Right lung (tissue), 10 donors: ENCODE measurements at places on chromosomes 7 and 10. TPM values are rescaled to one million over a fixed set of nuclear protein-coding genes. Genes with fewer than 3 reads are reported as not detected.

- DNase-seq, result no peak
These were observed 96.1 kb downstream of the PDGFA start for GRCh38 chr7:423312-424260.

DNA sequence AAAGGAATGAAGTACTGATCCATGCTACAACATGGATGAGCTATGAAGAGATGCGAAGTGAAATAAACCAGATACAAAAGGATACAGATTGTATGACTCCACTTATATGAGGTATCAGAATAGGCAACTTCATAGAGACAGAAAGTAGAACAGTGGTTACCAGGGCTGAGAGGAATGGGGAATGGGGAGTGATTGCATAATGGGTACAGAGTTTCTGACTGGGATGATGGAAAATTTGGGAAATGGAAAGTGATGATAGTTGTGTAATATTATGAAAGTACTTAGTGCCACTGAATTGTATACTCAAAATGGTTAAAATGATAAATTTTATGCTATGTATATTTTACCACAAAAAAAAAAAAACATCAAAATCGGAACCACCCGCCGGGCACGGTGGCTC is 3.9 kb downstream of the ATXN7L1 start:
- no peak for DNase-seq

DNA sequence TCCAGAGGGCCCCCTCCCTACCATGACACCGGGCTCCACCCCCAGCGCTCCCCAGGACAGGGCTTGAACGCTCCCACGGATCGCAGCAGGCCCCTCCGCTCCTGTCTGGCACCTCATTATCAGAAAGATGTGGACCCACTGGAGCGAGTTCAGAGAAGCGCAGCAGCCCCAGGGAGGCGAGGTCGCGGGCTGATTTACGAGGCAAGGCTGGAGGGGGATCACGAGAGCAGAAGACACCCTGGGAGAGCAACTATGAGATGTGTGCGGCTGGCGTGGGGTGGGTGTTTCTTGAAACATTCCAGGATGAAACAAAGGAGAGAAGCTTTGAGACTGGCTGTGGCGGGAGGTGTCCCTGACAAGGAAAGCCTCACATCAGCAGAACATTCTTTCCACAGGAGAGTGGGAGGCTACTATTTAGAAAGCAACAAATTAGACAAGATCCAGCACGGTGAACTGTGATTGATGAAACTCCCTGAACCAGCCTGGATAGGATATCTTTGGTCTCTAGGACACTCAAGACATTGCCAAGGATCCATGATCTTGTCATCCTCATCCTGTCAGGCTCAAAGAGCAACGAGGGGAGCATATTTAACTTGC is 66.0 kb downstream of the JCAD start:
- no peak for DNase-seq

- DNase-seq, result no peak
These were observed 19.2 kb upstream of the TTYH3 start for GRCh38 chr7:2612445-2613097.

GRCh38 chr7:28346676-28347363 is 65.5 kb upstream of the CREB5 start:
- DNase-seq, result peak; percentile 32

- no peak for DNase-seq
These were observed 217.3 kb downstream of the GPR158 start for GRCh38 chr10:25392132-25392531.

GRCh38 chr10:124648738-124649137 is 95.4 kb downstream of the FAM53B start:
- peak; percentile 68 for DNase-seq

DNA sequence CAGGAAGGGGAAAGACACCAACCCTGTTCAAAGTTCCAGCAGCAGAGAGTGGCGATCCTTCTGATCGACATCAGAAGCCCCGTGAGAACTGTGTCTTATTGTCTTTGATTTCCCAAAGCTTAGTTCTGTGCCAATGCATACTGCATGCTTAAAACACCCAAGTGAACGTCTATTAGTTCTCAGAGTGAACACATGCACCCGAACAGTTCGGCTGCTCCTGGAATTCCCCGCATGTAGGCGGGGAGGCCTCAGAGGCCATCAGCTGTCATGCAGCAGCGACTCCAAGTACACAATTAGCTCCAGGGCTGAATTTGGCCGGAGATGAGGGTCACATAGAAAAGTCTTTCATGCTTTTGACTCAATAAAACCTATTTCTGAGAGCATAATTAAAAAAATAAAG is 276.9 kb downstream of the ZMYND11 start:
- no peak for DNase-seq

DNA sequence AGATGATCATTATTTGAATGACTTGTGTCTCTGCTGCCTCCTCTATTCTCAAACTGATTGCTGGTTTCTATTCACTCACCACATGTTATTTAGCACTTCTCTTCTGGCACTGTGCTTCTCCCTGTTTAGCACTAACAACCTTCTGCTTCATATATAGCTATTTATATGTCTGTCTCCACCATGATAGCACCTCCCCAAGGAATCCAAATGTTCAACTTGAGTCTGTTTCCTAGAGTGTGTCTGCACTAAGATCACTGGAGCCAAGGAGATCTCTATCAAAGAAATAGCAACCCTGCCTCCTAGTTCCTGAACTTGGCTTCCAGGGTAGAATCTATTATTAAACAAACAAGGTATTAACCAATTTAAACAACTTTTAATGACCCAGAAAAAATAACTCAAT is 104.5 kb downstream of the CYP26A1 start:
- DNase-seq, result no peak

GRCh38 chr10:27514243-27514642 is 10.1 kb downstream of the RAB18 start:
- no peak for DNase-seq

- no peak for DNase-seq
These were observed 491.9 kb downstream of the PARD3 start for GRCh38 chr10:34323192-34323591.

DNA sequence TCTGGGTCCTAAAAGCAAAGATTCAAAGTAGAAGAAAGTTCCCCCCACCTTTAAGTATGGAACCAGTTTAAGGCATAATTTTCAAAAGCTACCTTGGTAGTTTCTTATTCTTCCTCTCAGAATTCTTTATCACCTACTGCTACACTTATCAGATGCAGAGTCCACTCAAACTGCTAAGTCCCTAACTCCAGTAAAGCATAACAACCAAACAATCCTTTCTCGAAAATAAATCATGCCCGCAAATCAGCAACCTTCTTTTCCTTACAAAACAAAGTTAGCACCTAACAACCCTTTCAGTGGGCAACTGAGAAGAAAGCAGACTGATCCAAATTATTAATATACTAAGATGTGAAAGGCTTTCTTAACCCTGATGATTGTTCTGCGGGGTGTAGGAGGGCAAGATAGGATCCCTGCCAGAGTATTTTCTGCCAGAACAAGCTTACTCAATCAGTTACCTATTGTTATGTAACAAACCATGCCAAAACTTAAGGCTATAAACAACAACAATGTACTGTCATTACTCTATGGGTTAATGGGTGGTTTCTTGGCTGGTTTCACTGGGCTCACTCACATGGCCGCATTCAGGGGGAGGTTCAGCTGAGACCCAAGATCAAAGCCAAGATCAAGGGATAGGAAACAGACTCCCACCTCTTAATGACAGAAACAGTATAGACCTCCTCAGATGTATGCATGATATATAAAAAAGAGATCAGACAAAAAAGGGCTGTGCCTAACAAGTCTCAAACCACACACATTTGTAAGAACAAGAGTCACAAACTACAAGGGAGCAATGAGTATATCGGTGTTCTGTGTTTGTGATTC is 42.0 kb downstream of the CCDC6 start:
- no peak for DNase-seq

GRCh38 chr7:104922182-104923009 is 91.6 kb upstream of the KMT2E start:
- DNase-seq, result no peak

Gene CYP3A4
- 0.16 TPM for polyA plus RNA-seq

Gene CALCR
- 0.24 TPM for polyA plus RNA-seq

Gene DNAJB12
- polyA plus RNA-seq, result 28.6 TPM

Gene ABCB4
- polyA plus RNA-seq, result 0.98 TPM

Gene SEC61G
- polyA plus RNA-seq, result 182 TPM

Gene GPR146
- 4.6 TPM for polyA plus RNA-seq

Gene FXYD4
- polyA plus RNA-seq, result not detected

Gene NUTM2A
- 5.1 TPM for polyA plus RNA-seq

Gene PVRIG
- 9.3 TPM for polyA plus RNA-seq

Gene NPM3
- 51.0 TPM for polyA plus RNA-seq

Gene TMEM229A
- polyA plus RNA-seq, result 1.6 TPM

Gene COL17A1
- polyA plus RNA-seq, result 1.5 TPM

Gene LRRD1
- polyA plus RNA-seq, result 0.55 TPM

Gene STEAP1B
- polyA plus RNA-seq, result 2.9 TPM

Gene PNLIP
- polyA plus RNA-seq, result not detected

Gene PRLHR
- polyA plus RNA-seq, result 0.05 TPM

Gene EXOSC1
- polyA plus RNA-seq, result 34.8 TPM
